ENCODE measurements at places on chromosomes 12 and 14. TPM values are rescaled to one million over a fixed set of nuclear protein-coding genes. Genes with fewer than 3 reads are reported as not detected.

The SOS2 gene
- total RNA-seq: 22.6 TPM

- no peak for DNase-seq
These were observed 395 bp upstream of the GNB3 start for GRCh38 chr12:6840330-6840729.

- DNase-seq: no peak
These were observed 33.4 kb downstream of the TSPAN9 start for GRCh38 chr12:3110578-3110977.

DNA sequence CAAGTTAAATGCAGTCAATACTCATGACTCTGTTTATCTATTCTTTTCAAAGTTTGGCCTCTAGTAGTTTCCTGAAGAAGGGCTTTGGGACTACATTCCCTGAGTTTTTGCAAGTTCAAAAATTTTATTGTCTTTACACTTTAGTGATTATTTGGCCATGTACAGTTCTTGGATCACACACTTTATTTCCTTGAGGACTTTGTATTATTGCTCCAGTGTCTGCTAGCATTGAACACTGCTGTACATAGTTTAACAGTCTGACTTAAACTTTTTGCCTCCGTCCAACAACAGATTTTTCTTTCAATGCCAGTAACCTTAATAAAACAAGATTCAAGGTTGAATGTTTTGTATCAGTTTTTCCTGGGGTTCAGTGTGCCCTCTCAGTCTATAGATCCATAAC, 132.3 kb downstream of the DERA start:
- no peak for DNase-seq

GRCh38 chr12:57846577-57847319, at the start of gene CTDSP2:
CTDSP2 (minus strand) TSS chr12:57846729; CDS start chr12:57846435, 294 bp downstream.
- peak; percentile 100 for DNase-seq

The RHOJ gene
- total RNA-seq: 6.6 TPM

GRCh38 chr14:67883717-67884116, 64.1 kb downstream of the RAD51B start:
- DNase-seq: no peak

DNA sequence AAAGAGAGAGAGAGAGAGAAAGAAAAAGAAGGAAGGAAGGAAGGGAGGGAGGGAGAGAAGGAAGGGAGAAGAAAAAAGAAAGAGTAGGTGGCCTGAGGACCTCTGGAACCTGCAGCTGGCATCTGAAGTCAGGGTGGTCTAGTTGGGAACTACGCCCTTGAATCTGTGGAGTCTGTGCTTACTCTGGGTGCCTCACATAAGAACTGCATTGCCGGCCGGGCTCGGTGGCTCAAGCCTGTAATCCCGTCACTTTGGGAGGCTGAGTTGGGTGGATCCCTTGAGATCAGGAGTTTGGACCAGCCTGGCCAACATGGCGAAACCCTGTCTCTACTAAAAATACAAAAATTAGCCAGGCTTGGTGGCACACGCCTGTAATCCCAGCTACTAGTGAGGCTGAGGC, 10.0 kb upstream of the NRDE2 start:
- no peak for DNase-seq

The APOF gene
- 0.62 TPM for total RNA-seq

GRCh38 chr12:6745741-6746525, 7.0 kb downstream of the MLF2 start:
- DNase-seq: no peak

DNA sequence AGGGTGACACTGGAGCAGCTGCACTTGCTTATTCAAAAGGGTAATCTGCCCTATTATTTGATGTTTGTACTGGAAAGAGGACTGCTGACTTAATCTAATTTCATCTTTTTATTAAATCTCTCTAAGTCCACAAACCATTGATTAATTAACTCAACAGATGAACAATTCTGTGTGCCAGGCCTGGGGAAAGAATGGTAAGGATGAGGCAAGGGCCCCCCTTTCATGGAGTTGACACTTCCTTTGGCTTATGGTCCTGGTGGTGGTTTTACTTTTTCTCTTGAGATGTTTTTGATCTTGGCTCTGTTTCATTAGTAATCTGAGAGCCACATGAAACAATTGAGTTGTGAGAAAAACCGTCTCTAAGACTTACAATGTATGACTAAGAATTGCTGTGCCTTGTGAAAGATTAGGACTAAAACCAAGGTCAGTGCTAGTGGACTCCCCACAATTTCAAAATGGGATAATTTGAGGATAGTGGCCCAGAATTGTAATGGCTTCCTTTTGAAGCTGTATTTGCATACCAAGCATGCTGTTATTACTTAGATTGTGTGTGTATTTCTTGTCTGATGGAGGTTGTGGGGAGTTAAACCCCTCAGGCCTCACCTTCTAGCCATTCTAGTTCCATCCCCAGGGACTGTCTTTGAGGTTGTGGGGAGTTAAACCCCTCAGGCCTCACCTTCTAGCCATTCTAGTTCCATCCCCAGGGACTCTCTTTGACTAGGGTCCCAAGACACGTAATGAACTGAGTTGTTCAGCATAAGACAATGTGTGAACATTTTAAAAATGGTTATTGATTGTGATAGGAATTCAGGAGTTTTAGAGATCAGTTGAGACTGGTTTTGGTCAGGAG, 52.5 kb upstream of the EVL start:
- no peak for DNase-seq

DNA sequence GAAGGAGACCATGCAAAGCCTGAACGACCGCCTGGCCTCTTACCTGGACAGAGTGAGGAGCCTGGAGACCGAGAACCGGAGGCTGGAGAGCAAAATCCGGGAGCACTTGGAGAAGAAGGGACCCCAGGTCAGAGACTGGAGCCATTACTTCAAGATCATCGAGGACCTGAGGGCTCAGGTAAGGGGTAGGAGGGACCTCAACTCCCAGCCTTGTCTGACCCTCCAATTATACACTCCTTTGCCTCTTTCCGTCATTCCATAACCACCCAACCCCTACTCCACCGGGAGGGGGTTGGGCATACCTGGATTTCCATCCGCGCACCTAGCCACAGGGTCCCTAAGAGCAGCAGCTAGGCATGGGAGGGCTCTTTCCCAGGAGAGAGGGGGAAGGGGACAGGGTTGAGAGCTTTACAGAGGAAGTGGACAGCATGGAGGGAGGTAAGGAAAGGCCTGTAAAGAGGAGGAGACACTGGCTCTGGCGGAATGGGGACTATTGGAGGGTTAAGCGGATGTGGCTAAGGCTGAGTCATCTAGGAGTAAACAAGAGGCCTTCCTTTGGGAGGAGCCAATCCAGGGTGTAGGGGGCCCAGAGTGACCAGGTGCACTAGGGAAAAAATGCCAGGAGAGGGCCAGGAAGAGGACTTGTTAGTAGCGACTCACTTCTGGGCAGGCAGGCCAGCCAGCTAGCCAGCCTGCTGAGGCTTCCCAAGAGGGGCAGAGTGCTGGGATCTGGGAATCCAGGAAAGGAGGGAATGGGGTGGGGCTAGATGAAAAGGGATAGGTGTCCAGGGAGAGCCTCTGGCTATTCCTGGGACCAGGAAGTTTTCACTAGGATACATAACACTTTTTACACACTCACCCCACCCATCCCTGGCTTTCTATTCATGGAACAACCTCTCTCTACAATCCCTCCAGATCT, 754 bp downstream of the KRT18 start:
- peak; percentile 91 for DNase-seq

DNA sequence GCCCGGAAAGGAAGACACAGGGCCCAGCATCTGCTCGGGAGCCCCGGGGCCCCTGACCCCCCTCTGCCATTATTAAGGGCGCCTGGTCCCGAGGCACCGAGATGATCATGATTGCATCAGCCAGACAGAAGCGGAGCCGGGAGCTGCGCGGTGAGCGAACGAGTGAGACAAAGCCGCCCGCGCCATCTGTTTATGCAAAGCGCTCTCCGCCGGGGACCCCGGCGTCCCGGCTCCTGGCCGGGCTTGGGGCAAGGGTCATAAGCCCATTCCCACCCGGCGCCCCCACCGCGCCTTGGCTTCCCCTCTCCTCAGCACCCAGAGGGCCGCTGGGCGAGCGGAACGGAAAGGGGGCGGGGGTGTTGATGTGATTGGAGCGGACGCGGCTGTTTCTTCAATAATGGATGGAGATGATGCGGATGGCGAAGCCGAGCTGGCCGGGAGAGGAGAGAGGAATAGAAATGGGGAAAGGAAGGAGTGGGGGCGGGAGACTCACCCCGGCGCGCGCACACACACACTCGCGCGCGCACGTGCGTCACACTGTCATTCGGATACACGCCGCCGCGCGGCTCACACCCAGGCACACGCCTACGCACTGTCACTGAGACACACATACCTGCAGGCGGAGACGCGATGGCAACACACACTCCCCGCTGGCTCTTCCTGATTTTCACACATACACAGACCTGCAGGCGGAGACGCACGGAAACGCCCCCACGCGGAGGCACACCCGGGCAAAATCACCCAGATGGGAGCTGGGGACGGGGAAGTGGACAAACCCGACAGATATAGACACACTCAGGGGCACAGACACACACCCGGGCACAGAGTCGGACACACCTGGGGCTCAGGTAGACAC, 10.7 kb downstream of the STAC3 start:
- DNase-seq: peak; percentile 43

The STX2 gene
- total RNA-seq: 5.3 TPM

The NGB gene
- total RNA-seq: 0.91 TPM

The HOXC4 gene
- total RNA-seq: not detected

The ASPG gene
- total RNA-seq: not detected

The AQP2 gene
- not detected for total RNA-seq

- no peak for DNase-seq
These were observed 395.1 kb upstream of the RGS6 start for GRCh38 chr14:71536927-71537772.

DNA sequence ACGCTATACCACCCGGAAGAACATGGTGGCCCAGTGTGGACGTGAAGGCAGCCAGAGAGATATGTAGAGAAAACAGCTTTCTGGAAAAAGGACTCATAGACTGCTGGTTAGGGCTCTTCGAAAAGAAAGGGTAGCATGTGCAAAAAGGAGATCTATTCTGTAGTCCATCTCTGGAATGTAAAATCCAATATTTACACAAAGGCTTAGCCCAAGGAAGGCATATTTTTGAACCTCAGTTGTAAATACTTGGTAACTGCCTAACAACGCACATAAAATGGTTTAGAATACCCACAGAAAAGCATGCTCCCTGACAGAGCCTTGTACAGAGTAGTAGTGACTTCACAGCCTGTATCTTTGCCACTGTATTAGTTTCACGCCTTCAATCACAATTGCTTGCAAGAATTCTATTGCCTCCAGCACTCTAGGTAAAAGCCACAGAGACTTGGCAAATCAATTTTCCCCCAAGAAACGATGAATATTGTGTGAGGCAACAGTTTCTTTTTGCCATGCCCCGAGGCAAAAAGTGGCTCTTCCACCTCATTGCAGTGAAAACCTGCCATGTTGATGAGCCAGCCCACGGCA, 59.2 kb downstream of the TRIM9 start:
- DNase-seq: no peak

DNA sequence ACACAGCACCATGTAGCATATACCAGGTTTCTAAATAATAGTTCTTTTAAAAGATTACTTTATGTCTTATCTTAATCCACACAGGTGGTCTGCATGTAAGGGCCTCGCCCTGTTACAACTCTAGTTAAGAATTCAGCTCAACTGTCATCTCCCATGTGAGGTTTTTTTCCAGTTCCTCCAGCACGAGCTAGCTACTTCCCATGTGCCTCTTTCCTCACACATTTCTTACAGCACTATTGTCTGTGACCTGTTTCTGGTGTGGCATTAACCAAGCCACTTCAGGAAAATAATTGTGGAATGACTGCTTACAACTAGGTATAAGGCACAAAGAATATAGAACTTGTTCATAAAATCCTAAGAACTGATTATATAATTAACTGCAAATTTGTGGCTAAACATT, 65.5 kb downstream of the SH2B3 start:
- no peak for DNase-seq

DNA sequence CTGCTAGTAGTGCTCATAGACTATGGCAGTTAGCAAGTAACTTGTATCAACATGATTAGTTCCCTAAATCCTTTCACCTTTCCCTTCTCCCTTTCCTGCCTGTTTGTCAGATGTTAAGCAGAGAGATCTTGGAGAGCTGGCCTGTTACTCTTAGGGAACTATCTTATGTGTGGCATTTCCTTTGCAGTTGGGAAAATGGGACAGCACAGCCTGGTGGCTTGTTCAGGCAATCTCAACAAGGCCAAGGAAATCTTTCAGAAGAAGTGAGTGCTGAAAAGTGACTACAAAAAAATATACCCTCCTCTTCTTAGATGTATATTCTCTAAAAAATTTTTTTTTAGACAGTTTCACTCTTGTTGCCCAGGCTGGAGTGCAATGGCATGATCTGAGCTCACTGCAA, 7.4 kb downstream of the PARP2 start:
- DNase-seq: no peak

The PRMT5 gene
- 65.0 TPM for total RNA-seq

GRCh38 chr12:4859478-4860210, 50.1 kb upstream of the KCNA1 start:
- no peak for DNase-seq

GRCh38 chr12:115075552-115076170, 391.7 kb upstream of the TBX3 start:
- DNase-seq: no peak

DNA sequence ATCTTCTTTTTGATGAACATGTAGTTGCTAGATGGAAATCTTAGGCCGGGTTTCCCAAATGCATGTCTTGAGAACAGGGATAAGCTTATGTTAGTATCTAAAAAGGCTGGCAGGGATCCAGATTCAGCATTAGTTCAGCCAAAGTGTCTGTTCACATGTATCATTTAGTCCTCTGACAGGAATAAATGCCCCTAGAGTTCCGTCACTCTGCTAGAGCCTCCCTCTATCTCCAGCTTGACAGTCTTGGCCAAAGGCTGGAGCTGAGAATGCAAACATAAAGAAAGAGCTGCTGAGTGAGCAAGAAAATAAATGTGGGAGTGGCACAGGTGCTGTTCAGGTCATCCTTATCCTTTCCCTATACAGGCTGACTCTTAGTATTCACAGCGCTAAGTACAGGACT, 13.8 kb upstream of the NELL2 start:
- no peak for DNase-seq

The SAMD4A gene
- total RNA-seq: 18.1 TPM

GRCh38 chr14:92491782-92492181, 21.8 kb upstream of the RIN3 start:
- no peak for DNase-seq

The ERP27 gene
- 2.3 TPM for total RNA-seq

- DNase-seq: no peak
These were observed 148.0 kb upstream of the PWP1 start for GRCh38 chr12:107537464-107538119.

GRCh38 chr12:26241080-26241479, 45.7 kb downstream of the SSPN start:
- no peak for DNase-seq

The GNG2 gene
- 2.7 TPM for total RNA-seq

DNA sequence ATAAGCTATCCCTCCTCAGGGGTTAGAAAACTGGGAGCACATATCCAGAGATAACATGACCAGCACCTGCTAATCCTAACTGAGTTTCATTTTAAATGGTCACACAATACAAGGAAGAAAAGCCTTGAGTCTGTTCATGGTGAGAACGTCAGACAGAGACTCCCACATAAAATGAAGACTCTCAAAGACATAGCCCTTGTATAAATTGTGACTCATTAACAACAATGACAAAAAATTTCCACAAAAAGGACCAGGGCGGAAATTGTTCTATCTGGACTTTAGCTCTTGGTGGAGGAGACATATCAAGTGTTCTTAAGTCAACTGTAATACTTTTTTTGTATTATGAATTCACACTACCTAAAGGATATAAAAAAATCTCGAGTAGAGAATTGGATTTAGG, 313.7 kb upstream of the DCN start:
- DNase-seq: no peak

The ARHGAP9 gene
- 3.5 TPM for total RNA-seq

The POU6F1 gene
- 17.2 TPM for total RNA-seq

- no peak for DNase-seq
These were observed 70.3 kb upstream of the SCN8A start for GRCh38 chr12:51520576-51521325.
